ENCODE measurements at places on chromosomes 6 and 20. TPM values are rescaled to one million over a fixed set of nuclear protein-coding genes. Genes with fewer than 3 reads are reported as not detected.

DNA sequence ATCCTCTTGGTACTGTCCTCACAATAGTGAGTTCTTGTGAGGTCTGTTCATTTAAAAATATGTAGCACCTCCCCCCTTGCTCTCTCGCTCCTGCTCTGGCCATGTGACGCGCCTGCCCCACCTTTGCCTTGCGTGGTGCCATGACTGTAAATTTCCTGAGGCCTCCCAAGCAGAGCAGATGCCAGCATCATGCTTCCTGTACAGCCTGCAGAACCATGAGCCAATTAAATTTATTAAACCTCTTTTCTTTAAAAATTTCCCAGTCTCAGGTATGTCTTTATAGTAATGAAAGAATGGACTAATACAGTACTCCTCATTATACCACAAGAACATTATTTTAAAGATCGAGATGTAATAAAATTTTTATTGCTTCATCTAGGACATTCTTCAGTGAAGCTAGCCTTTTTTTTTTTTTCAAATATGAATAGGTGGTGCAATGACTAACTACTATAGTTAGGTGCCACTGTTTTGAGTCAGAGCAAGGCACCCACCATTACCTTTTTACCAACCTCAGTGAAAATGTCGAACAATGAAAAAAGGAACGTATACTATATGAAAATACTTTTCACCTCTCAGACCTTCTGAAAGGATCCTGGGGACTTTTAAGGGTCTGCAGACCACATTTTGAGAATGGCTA lies 191.1 kb upstream of the SGK1 start:
- no peak for DNase-seq

Gene TMEM217
- 1.2 TPM for total RNA-seq

Gene HLA-DOA
- 25.6 TPM for total RNA-seq

Gene RBM24
- 8.9 TPM for total RNA-seq

DNA sequence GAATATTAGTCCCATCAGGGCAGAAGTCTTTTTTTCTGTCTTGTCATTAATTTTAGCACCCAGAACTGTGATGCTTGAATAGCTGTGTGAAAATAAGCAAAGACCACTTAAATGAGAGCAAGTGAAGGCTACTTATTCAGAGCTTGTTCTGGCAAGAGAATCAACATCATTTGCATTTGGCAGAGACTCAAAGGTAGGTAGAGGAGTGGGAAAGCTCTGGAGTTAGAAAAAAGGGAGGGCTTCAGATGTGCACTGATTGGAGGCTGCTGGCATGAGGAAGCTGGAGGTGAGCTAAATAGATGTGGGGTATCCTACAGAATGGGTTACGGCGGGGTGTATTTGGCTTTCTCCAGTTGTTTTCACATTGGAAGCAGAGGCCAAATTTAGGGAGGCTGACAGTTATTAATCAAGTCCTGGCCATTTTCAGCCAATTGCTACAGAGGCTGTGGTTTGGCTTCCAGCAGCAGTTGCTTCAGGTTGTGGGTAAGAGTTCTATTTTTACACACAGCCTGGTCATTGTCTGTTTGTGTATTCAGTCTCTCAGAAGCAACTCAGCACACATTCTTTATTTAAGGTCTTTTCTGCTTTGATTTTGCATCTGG lies 254.3 kb downstream of the BTBD3 start:
- DNase-seq: no peak

DNA sequence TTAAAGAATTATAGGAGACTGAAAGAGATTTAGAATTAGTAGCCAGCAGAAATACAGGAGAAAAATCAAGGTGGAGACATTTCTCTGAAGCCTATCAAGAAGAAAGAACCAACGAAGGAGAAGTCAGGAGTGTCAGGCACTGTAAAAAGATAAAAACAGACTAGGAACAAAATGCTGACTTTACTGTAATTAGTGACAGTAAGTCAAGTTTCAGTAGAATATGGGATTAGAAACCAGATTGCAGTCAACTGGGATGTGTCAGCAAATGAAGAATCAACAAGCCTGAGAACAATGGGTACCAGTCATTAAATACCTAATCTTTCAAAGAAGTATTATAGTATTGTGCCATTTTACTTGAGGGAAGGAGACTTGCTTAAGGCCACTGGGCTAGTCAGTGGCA lies 21.6 kb downstream of the CALHM6 start:
- DNase-seq: no peak

Gene RSPO3
- 4.1 TPM for total RNA-seq

DNA sequence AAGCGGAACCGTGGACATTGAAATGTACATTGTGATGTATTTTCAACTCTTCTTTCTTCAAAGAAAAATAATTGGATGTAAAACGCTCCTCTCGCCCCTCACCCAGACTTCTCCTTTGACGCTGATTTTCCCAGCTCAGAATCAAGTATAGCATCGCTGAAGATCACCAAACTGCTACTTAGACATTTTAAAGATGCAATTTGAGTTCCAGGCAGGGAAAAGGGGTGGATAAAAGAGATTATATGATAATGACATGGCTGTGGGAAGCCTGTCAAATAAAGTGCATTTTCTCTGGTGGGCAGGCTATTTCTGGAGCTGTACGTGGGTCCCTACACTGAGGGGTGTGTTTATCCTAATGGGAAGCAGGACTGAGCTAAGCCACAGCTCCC lies 240.4 kb downstream of the CDC5L start:
- DNase-seq: no peak

DNA sequence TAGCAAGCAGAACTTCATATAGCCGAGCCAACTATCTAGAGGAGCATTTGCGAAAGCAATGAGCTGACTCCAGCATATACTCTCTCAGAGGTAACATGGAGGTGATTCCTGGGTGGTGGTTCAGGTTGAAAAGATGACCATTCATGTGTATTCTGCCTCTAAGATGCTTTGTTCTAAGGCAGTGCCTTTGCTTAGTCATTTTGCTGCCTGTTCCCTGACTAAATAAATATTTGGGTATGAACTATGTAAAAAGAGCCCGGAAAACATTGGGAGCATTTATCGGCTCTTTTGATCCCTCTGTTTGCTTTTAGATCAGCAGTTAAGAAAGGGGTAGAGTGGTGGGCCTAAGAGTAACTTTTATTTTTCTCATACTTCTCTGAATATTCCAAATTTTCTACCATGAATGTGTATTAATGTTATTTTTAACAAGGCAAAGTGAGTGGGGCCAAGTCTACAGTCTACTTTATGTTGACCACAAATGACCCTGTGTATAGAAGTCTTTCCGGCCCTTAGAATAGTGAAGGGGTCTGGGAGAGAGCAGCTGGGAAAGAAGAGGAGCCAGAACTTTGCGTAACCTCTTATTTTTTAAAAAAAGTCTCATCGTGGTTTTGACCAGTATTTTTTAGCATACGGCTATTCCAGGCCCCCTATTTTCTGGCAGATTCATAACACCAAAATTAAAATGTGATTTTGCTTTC lies 206.5 kb upstream of the EYA4 start:
- DNase-seq: no peak

DNA sequence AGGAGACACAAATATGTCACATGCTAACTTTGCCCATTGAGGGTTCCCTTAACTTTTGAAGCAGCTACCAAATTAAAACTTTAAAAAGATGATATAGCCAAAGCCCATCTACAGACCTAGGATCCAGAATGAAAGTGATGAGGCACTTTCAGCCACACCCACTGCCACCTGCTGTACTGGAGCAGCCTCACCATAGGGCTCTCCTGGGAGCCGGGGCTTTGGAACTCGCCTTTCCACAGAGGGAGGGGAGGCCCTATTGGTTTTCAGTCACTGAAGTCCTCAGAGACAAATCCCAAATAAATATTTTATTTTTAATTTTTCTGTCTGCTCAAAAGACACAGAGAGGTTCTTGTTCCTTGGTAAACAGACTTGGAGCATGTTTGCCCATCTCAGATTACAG lies 238.1 kb upstream of the TAB2 start:
- no peak for DNase-seq

Gene GSTA3
- not detected for total RNA-seq

Gene UBD
- 8.8 TPM for total RNA-seq

Gene ACSS2
- 45.8 TPM for total RNA-seq

Gene PRR18
- 0.23 TPM for total RNA-seq

- no peak for DNase-seq
These were observed 84.9 kb upstream of the MLN start for GRCh38 chr6:33888664-33889200.

DNA sequence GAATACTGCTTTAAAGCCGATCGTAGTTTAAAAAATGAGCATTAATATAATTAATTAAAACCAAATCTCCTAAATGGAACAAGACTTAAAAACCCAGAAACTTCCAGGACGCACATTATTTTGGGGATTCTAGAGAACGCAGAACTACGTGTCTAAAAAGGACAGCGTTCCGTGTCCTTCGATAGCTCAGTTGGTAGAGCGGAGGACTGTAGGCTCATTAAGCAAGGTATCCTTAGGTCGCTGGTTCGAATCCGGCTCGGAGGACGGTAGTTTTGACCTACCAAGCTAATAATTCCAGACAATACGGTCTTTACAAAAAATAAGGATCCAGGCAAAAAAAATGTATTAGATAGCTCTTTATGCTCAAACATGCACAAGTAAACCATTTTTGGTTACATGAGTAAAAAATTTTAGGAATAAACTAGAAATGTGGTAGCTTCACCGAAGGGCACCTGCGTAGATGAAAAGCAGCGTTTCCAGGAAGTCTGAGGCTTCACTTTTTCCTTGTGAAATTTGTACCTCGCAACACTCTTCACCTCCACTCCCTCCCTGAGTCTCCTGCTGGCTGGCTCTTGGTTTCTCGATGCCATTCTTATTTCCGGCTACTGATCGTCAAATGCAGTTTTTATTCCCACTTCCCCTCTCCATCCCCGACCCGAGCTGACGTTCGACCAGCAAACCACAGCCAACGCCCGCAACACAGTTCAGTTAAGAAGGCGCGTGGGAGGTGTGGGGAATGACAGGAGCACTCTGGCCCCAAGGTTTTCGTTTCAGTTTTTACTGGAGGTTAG lies 19.6 kb upstream of the ABT1 start:
- DNase-seq: no peak

Gene MYL9
- 1,028 TPM for total RNA-seq

DNA sequence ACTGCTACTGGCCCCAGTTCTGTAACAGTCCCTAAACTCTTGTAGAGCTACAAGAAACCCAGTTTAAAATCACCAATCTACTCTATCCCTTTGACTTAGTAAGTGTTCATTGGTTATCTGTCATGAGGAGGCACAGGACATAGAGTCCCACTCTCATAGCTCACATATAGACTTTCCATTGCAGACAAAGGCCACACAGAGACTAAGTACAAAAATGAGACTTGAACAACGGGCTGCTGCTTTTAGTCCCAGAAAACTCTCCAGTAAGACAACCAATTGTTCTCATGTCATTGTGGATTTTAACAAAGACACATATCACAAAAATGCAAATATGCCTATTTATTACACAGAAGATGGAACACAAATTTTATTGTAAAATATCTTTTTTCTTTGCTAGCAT lies 197.4 kb downstream of the PTPRK start:
- DNase-seq: no peak

DNA sequence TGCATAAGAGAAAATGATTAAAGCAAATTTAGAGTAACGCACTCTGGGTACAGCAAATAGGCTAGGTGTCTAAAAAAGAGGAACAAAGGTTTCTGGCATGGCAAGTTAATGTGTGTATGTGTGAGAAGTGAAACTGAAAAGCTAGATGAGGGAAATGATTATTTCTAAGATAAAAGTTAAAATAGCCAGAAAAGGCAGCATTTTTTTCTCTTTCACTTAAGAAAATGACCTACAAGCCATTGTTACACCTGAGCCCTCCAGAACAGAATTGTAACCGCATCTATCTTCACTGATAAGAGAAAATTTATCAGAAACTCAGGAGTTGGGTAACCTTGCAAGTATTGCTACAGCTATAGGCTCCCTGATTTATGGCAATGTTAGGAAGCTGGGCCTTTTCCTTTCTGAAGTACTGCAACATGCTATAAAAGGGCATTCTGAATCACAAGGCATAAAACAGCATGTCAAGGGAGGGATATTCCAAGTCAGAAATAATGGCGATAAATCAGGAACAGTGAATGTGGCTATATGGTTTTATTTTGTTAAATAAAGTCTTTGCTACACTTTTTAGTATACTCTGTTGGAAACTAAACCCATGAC lies 395.3 kb downstream of the TBC1D32 start:
- no peak for DNase-seq

GRCh38 chr6:5997420-5997987 lies 9.2 kb downstream of the NRN1 start:
- DNase-seq: no peak

DNA sequence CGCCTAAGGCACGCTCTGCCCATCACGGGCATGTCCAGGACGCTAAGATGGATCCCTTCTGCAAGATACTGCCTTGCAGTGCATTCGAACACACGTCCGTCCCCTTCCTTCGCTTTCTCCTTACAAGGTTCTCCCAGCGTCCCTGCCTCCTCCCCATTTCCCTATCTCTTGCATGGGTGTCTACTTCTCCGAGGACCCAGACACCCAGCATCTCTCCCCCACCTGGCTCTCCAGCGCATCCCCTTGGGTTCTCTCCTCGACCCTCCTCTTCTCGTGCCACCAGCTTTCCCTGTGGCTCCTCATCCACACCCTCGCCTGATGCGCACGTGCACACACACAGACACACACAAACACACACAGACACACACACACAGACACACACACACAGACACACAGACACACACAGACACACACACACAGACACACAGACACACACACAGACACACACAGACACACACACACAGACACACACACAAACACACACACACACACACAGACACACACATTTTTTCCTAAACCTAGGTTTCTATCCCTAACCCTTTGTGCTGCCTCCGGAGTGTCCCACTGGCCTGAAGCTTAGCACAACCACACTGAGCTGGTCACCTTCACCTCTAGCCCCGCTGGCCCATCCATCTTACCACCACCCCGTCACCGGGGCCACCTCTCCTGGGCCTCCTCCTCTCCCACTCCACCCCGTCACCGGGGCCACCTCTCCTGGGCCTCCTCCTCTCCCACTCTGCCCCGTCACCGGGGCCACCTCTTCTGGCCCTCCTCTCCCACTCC lies 31.9 kb downstream of the ANKRD60 start:
- no peak for DNase-seq

DNA sequence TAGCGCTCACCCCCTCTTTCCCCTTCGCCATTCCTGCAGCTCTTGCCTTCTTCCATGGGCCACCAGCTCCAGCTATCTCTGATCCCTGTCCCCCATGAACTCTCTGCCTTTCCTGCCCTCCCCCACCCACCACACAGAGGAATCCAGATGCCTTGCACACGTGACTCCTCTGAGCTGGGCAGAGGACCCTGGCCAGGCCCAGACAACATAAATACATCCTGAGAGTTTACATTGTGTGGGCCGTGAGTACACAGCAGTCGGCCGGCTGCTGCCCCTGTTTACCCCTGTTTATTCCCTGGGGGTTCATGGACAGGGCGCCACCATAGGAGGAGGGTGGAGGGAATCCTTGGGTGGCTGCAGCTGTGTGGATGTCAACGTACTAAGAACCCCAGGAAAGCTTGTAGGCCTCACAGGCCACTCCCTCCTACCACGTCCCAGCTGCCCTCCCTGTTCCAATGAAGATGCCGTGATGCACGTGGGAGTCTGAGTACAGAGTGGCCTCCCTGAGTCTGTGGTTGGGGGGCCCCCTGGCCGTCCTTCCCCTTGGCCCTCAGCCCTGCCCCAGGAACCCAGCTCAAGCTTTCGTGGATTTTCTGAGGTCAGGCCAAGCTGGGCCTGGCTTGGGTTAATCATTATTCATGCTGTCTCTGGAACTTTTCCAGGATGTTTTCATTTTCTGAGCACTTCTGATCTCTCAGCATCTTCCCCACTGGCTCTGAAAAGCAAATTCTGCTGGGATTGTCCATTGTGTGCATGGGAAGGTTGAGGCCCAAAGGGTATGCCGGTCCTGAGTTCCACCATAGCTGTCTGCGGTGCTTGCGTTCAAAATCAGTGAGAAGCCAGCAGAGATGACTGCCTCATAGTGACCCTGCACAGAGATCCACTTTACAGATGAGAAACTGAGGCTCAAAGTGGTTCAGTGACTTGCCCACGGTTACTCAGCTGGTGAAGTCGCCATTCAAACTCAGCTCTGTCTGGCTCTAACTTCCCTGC lies 136.3 kb downstream of the MRPL14 start:
- DNase-seq: no peak

Measured in ureter (tissue), 1 donor.